ENCODE measurements at places on chromosomes 5 and 9.

- DNase-seq, result no peak
Observed at GRCh38 chr9:111412280-111412679, 71.9 kb downstream of the ECPAS start.

DNA sequence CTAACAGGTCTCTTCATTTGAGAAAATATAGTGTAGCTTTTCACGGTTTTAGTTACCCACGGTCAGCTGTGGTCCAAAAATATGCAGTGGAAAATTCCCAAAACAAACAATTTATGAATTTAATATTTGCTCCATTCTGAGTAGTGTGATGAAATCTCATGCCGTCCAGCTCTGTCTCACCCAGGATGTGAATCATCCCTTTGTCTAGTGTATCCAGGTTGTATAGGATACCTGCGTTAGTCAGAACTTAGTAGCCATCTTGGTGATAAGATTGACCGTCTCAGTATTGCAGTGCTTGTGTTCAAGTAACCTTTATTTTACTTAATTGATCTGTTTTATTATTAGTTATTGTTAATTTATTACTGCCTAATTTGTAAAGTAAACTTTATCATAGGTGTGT is 41.1 kb downstream of the NDUFS4 start:
- DNase-seq, result no peak

DNA sequence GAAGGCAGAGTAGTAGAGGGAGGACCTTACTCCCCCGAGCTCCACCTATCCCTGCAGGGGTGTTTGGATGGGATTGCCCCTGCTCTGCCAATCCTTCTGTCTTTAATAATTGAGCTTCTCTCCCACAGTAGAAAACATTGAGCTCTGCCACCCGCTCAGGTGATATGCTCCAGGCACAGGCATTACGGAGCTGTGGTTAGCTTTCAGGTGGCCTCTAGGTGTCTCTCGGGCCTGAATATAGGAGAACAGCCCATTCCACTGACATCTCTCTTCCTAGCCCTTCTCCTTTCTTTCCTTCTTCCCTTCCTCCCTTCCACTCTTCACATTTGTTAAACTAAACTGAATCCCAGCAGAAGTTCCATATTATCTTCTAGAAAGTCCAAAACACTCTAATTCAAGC is 203.4 kb downstream of the SYK start:
- DNase-seq, result no peak

DNA sequence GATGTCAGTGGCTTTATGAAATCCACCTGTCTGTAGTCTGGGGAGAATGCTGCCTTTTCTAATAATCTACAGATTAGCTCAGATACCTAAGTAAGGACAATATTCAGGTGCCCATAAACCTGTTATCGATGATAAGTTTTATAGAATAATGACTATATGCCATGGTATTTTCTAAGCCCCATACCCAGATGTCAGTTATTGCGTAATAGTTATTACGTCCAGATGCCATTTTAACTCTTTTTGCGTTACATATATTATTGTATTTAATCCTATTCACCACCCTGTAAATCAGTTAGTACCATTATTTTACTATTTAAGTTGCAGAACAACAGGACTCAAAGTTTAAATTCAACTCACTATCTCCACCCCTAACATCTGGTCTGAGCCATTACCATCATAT is 1343.9 kb upstream of the ACO1 start:
- DNase-seq, result no peak

DNA sequence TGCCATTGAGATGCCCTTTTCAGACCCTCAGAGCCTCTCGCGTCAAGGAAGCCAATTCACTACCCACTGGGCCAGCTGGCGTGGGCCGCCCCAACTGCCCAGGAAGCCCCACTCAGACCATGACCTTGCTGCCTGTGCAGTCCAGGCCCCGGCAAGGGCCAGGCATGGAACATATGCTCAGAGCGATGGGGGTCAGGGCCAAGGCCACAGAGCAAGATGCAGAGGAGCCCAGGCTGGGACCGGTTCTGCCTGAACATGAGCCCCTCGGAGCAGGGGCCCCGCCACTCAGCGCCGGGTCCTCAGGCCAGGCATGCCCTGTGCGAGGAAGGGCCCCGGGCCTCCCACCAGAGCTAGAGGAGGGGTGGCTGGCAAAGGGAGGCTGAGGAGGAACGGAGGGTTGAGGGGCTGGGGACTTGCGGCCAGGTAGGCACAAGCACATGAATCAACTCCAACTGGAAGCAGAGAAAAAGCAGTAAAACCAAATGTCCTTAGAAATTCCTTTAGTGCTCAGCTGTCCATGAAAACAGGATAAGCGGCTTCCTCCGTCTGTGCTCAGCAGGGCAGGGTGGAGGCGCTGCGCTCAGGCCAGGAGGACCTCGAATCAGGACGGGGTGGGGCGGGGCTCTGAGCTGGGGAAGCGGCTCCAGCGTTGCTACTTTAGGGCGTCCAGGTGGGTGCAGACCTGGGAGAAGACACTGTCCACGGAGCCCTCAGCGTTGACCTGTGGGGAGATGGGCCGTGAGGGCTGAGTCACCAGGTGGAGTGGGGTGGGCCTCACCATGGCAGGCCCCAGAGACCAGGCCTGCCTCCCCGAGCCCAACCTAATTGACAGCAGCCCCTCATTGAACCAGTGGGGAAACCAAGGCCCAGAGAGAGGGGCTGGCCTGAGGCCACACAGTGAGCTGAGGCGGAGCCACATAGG is 9.9 kb downstream of the AK1 start:
- DNase-seq, result no peak

DNA sequence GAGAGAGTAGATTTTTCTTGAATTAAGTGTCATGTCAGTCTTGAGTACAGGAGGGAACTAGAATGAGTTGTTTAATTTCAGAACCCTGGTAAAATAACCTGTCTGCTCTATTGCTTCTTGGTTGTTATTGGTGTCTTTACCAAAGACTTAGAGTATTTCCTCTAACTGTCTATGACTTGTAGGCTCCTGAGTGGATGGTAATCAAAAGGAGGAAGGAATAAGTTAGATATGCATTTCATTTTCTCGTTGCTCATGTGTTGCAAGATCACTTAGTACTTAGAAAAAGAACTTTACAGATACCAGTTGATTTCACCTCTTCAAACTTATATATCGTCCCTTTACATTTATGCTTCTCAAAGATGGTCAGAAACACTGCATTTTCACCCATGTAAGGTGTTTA is 31.1 kb downstream of the UHRF2 start:
- DNase-seq, result no peak

DNA sequence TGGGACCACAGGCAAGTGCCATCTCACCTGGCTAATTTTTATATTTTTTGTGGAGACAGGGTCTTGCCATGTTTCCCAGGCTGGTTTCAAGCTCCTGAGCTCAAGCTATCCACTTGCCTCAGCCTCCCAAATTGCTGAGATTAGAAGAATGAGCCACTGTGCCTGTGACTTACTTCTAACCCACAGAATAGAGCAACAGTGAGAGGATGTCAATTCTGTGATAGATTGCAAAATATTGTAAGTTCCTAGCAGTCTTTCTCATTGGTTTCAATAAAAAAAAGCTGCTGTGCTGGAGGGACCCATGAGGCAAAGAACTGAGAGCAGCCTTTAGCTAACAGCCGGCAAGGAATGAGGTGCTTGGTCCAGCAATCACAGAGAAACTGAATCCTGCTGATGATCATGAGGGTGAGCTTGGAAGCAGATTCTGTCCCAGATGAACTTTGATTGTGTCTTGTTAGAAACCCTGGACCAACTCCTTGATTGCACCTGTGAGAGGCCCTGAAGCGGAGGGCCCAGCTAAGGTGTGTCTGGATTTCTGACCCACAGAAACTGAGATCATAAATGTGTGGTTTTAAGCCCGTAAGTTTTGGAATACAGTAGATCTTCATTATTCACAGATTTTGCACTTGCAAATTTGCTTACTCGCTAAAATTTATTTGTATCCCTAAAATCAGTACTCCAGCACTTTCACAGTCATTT is 149.7 kb downstream of the GCNT1 start:
- no peak for DNase-seq

DNA sequence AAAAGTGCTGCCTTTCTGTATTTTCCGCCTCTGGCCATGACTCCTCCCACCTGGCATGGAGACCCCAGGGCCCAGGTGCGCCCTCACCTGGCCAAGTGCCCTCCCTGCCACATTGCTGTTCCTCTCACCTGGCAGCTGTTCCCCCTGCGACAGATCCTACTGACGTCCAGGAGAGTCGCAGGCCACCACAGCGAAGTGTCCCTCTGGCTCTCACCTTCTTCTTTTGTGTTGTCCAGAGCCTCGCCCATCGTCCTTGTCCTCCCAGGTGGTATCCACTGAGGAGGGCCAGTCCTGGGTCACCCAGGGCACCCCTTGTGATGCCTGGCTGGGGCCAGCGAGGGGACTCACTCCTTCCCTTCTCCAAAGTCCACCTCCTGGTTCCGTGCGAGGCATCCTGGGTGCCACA is 2.6 kb downstream of the NKD2 start:
- DNase-seq, result peak; percentile 32
